NCI-H1105 treated with DMSO at 0.1 percent for 48 hours (cell line): ENCODE measurements at places on chromosomes 12 and 14.

DNA sequence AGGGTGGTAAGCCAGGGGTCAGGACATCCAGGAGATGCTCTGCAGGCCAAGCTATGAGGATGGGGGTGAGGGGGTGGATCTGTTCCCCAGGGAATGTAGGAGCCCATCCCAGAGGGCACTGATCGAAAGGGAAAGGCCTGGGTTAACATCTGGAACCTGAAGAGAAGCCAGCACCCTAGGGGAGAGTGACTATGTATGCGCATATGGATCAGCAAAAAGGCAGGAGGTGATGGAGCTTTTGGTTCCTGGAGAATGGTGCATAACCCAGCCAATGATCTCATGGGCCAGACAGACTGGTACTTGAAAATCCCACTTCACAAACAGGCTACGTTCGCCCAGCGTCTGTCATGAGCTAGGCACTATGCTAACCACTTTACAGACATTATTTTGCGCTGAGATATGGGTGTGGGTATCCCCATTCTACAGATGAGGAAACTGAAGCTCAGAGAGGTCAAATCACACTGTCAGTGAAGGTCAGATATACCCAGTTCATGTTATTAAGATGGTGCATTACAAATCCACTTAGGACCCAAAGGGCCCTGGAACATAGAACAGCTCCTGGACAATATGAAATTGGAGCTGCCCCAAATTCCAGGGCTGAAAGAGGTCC lies 1.6 kb downstream of the CCDC63 start:
- DNase-seq: no peak

DNA sequence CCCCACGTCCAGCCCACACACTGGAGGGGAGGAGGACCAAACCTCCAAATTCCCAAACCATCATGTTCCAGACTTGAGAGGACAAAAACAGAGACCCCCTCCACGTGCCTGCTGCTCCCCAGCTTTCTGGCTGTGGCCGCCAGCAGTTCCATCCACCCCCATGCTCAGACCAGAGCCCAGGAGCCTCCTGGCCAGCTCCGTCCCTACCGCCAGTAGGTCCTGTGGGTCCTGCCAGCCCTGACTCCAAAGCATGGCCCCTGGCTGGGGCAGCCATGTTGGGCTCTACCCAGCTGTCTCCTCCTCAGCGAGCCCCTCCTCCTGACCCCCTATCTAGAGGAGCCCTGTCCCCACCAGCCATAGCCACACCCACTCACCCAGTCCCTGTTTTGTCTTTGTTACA lies 227.3 kb upstream of the RTL1 start:
- DNase-seq: no peak

GRCh38 chr14:59132796-59133494 lies 55.5 kb upstream of the DAAM1 start:
- DNase-seq: no peak

GRCh38 chr12:39993268-39993667 lies 112.6 kb downstream of the SLC2A13 start:
- no peak for DNase-seq

- DNase-seq: no peak
Observed at GRCh38 chr12:13250416-13250815, 53.9 kb downstream of the EMP1 start.

DNA sequence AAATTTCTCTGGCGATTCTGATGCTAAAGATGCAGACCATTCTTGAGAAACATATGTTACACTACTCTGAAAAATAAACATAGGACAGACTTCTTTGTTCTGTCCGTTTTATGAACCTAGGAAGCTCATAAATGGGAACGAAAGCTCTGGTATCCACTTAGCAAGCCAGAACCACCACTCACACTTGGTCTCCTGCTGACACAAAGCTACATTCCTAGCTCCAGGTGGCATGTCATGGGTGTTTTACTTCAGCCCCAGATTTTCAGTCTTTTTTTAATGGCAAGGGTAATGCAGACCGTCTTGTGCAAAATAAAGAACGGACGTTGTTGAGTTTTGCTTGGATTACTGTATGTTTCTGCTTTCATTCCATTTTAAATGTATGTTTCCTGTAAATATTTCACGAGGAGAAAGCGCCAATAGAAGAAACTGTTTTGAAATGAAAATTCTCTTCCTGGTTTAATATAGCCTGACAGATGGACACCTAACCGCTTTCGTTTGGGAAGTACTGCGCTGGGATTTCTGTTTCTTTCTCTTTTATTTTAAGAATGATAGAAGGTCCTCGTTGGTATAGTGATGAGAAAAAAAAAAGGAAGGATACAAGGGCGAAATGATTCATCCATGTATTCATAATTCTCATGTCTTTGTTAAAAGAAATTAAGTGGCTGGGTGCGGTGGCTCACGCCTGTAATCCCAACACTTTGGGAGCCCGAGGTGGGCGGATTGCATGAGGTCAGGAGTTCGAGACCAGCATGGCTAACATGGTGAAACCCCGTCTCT lies 871 bp upstream of the COQ5 start:
- DNase-seq: peak; percentile 33

DNA sequence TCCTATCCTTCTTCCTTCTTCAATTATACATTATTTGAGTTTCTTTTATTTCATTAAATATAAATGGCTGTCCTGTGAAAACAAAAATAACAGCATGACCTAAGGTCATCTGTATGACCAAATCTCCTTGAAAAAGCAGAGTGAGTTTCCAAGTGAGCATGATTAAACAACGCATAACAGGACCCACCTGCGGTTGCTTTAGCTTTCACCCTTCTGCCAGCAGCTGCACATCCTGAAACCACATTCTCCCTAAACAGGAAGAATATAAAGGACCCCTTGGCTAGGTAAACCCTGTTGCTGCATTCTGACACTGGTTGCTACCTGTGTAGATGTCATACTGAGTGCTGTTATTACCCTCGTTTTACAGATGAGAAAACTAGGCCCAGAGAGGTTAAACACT lies 42.8 kb upstream of the CPM start:
- DNase-seq: no peak

- DNase-seq: no peak
Observed at GRCh38 chr12:5792343-5792742, 152.7 kb downstream of the ANO2 start.

DNA sequence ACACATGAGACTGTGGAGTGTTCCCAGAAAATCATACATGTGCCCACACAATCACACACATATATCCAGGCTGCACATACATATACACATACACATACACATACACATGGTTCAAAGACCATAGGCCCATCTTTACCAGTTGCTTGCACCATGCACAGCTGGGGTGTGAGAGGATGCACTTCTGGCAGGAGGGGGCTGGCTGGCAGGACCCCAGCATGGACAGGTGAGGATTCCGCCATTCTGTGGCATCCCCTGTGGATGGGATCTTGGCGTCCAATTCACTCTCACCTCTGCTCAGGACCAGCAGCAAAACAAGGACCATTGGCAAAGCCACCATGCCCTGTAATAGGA lies 7.0 kb downstream of the ITGB7 start:
- no peak for DNase-seq

- DNase-seq: peak; percentile 70
Observed at GRCh38 chr12:26126340-26127284, 1.8 kb upstream of the BHLHE41 start.

DNA sequence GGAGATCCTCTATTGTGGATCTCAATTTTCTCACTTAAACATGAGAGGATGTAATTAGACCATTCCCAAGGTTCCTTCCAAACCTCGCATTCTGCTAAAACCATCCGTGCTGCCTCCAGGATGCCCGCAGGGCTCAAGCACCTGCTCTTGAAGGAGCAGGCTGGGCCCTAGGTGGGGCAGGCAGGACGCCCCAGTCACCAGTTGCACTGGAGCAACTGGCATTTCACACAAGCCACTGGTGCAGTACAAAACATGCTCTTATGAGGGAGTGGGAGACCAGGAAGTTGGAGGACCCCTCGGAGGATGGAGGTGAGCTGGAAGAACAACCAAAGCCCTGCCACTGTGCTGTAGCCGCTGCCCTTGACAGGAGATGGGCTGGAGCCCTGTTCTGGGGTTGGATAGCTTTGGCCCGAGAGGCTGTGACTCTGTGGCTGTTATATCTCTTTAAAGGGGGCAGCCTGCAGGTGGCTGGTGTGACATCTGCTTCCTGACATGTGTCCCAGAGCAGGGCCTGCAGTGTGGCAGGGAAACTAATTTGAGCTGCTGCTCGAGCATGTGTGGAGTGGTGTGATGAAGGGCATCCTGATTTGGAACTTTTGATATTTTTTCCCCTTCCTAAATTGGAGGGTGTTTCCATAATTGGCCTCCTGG lies 122.2 kb downstream of the CRACR2A start:
- DNase-seq: no peak

DNA sequence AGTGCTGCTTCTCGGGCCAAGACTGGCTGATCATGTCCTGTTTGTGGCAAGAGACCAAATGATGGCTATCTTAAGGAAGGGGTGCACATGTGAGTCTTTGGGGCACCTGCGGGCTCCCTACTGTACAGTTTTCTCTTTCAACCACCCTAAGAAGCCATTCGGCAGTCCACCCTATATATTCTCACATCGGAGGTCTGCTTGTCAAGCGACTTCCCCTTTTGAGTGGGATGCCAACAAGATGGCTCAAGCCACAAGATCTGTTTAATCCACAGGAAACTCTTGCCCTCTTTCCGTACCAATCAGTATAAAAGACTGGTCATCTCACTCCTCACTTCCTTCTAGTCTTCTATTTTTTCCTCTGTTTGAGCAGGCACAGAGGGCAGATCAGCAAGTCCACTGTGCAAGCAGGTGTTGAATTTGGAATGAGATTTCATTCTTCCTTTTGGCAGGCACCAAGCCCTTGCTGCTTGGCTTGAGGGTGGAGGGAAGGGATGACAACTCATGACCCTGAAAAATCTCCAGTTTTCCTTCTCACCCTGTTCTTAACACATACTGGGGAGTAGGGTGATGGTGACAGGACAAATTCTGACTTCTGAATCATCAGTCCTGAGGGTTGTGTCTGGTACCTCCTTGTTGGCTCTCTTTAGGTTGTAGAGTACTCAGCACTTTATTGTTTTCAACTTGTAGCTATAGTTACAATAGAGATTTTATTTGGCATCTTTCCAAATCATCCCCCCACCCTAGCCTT lies 17.6 kb downstream of the LACRT start:
- DNase-seq: no peak

GRCh38 chr12:7933255-7933726 lies 2.7 kb downstream of the SLC2A3 start:
- peak; percentile 81 for DNase-seq

GRCh38 chr14:89270439-89271227 lies 146.4 kb downstream of the FOXN3 start:
- DNase-seq: no peak

DNA sequence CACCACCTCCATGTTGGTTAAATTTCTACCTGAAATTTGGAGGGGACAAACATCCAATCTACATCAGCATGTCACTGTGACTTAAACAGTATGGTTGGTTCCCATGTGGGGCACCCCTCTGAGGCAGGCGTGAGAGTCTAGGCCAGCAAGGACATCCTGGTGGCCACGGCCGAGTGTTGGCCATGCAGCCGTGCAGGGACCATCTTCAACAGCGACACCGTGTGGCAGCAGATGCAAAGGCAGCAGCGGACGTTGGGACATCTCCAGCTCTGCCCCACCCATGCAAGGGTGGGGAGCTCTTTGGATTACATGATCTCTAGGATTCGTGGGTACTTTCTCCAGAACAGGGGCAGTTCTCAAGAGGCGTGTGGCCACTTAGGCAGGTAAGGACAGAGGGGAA lies 49.8 kb downstream of the NOC4L start:
- DNase-seq: no peak

DNA sequence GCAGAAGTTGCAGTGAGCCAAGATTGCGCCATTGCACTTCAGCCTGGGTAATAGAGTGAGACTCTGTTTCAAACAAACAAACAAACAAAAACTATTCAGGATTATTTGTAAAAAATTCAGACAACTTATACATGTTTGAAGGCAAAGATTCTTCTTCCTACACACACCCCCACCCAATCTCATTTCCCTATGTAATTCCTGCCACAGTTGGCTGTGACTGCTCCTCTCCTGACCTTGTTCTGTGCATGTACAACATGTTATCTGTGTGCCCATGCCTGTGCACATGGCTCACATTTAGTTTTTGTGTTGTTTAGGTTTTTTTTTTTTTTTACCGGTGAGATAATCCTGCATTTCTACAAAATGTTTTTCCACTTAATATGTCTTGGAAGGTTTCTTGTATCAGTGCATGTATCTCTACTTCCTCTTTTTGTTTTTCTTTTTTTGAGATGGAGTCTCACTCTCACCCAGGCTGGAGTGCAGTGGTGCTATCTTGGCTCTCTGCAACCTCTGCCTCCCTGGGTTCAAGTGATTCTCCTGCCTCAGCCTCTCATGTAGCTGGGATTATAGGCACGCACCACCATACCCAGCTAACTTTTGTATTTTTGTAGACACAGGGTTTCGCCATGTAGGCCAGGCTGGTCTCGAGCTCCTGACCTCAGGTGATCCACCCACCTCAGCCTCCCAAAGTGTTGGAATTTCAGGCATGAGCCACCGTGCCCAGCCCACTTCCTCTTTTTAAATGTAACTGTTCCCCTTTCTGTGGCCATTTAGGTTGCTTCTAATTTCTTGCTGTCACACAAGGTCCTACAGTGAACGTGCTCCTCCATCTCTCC lies 8.7 kb downstream of the CFAP251 start:
- DNase-seq: no peak

DNA sequence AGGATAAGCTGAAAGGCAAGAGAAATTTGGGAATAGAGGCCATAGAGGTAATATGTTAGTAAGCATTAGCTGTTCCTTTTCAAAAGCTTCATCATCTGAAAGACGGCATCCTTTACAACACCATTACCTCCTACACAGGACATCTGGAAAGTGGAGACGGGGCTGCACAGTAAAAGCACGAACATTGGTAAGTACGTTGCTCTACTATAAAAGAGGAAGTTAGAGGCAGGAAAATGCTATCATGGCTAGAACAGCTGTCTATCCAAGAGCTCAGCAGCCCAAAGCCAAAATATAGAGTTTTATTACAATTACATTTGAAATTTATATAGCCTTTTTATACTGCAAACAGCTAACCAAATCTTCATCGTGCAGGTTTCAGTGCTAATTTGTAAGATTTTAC lies 172.3 kb upstream of the GRIP1 start:
- no peak for DNase-seq

GRCh38 chr12:57838594-57839302 lies 7.8 kb downstream of the CTDSP2 start:
- DNase-seq: no peak

GRCh38 chr14:22140633-22141032 lies 448.4 kb downstream of the DAD1 start:
- no peak for DNase-seq

DNA sequence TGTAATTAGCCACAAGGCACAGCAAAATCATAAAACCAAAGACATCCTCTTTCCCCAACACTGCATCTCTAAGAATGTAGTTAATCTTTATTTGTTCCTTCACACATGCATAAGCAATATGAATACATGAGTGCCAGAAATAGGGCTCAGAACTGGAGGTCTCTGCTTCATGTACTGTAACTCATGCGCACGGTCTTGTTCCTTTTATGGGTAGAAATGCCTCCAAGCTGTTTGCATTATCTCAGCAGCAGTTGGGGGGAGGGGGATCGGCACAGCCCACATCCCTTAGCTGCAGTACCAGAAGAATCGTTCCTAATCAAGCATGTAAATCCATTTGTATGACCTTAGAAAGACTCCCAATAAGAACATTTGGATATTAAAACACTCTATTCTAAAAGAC lies 20.0 kb downstream of the RHOJ start:
- no peak for DNase-seq
